ENCODE measurements at places on chromosomes 16 and 17.
A peak's percentile ranks its signal among the peaks of the same experiment; 100 is the strongest.

- DNase-seq = peak; percentile 51
Measured at GRCh38 chr17:58335779-58336455, 7.3 kb upstream of the TSPOAP1 start.

GRCh38 chr17:73292031-73292531 lies 19.7 kb downstream of the CDC42EP4 start:
- no peak for DNase-seq

DNA sequence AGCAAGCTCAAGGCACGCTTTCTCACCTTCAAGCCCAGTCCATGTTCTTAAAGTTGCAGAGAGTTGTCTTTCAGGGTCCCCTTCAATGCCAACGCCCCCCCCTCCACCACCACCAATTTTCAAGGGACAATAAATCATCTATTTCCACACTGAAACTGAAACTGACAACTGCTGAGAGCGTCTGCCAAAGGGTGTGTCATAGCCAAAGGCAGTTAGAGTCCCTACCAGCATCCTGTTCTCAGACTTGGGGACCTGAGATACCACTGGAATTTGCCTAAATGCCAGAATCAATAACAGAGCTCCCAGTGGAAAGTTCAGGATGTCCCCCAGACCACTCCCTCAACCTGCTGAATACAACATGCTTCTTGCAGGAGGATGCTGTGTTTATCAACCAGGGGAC lies 133.2 kb upstream of the SOX9 start:
- DNase-seq = no peak

GRCh38 chr16:47734987-47735594 lies 274.0 kb downstream of the PHKB start:
- no peak for DNase-seq

GRCh38 chr17:36095992-36096391 lies 6.0 kb upstream of the CCL3 start:
- no peak for DNase-seq

GRCh38 chr17:20059728-20060188 lies 50.6 kb downstream of the SPECC1 start:
- DNase-seq = no peak

GRCh38 chr17:46182961-46183360 lies 10.3 kb downstream of the KANSL1 start:
- no peak for DNase-seq

GRCh38 chr17:72566671-72567484 lies 446.1 kb downstream of the SOX9 start:
- DNase-seq = no peak

DNA sequence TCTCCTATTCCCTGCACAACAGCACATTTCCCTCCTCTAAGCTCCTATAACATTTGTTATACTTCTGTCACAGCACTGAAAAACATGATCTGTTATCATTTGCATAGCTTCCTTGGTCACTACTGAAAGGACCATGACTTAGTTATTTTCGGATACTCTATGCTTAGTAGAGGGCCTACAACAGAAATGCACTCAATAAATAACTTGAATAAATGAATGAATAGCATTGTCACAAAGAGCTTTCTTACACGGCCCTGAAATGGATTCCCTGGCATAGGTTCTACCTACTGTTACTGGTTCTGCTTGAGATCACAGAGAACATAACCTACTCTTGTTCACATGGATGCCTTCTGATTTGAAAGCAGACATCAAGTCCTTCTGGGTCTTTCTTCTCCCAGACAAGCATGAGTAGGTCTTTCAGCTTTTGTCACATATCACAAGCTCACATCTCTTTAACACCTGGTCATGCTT lies 41.6 kb downstream of the MYO1D start:
- DNase-seq = no peak

- DNase-seq = no peak
Measured at GRCh38 chr16:87692756-87693155, 73.0 kb downstream of the KLHDC4 start.

DNA sequence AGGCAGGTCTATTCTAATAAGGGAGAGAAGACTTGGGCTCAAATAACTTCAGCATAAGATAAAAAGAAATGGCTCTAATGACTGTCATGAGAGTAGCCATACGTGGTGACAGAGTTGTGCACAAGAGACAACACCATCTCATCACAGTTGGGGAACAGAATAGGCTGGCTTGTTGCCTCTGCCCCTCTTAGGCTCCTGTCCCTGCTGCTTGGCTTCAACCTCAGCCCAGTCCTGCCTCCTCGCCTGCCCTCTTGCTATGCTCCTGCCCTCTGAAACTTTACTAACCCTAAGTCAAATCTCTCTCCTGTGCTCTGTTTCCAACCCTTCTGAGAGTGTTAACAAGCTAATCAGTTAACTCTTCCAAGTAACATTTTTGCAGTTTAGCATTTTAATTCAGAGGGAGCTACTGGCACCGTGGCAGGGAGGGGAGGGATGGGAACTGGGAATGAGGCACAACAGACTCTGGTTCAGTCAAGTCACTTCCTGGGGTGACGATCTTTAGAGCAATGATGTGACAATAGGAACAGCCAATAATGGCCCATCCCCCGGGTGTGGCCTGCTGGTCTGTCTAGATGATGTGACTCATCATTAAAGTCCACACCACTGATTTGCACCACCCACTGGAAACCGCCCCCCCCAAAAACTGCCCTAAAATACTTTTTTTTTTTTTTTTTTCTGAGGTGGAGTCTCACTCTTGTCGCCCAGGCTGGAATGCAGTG lies 35.5 kb downstream of the DNAH17 start:
- no peak for DNase-seq

GRCh38 chr16:71917900-71918299 lies 22.6 kb downstream of the IST1 start:
- DNase-seq = no peak

GRCh38 chr16:11976850-11977375 lies 379 bp downstream of the SNX29 start:
- DNase-seq = no peak

- no peak for DNase-seq
Measured at GRCh38 chr17:39841134-39841683, 22.9 kb downstream of the IKZF3 start.

- no peak for DNase-seq
Measured at GRCh38 chr17:40937384-40937819, at the start of gene KRT23. KRT23 (minus strand) TSS chr17:40937646; CDS start chr17:40936603, 1,043 bp downstream.
